Aorta (tissue), 5 donors: ENCODE measurements at places on chromosomes 4 and X. TPM values are rescaled to one million over a fixed set of nuclear protein-coding genes. Genes with fewer than 3 reads are reported as not detected.

GRCh38 chr4:94634271-94634670 lies 123.5 kb upstream of the BMPR1B start:
- DNase-seq, result no peak

GRCh38 chrX:136585262-136585661 lies 53.2 kb downstream of the VGLL1 start:
- DNase-seq, result no peak

The PPBP gene
- 8.4 TPM for total RNA-seq

The SATL1 gene
- not detected for total RNA-seq

The MAGEC3 gene
- total RNA-seq, result 2.2 TPM

The DHX15 gene
- 113 TPM for total RNA-seq
